ENCODE measurements at places on chromosomes 1 and 21.

DNA sequence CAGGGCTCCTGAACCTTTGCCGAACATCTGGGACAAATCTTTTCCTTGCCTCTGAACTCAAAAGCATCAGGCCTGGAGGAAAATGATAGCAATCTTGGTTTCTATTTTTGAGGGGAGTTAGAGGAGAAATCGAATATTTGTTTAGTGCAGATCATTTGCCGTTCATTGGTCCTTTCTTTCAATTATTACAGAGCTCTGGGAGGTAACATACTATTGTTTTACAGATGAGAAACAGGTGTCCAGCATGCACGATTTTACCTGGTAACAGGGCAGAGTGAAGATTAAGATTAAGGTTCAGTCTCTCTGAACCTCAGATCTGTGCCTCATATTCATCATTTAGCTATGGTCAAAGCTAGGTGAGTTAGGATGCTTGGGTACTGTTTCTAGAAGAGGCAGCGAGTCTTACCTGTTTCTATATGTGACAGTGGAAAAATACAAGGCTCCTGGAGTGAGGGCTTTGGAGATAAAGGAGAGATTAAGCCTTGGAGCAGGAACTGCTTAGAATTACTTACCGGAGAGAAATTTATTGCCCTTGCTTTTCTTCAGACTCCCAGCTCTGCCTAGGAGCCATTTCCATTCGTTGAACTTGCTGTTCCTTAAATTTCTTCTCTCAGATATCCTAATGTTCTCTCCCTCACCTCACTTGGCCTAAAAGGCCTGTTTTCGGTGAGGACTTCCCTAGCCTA, 1.4 kb downstream of the PRCC start:
- DNase-seq = no peak

- no peak for DNase-seq
These were observed 66.8 kb downstream of the SASS6 start for GRCh38 chr1:100065969-100066227.

GRCh38 chr21:44989537-44989886, 49.7 kb downstream of the SLX9 start:
- no peak for DNase-seq

DNA sequence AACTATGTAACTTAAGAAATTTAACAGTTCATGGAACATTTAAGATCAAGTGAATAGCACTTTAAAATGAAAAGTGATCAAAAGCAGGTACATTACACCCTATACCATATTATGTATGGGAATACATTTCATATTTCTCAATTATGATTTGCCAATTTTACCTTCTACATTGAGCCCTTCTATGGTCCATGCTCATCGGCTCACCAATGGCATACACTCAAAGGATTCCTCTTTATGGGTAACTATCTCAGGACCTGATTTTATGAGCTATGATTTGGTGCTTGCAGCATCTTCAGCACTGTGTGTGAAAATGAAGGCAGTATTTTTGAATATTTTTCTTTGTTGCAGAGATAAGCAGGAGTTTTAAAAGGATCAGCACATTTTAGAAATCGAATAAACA, 33.5 kb downstream of the FUBP1 start:
- no peak for DNase-seq

DNA sequence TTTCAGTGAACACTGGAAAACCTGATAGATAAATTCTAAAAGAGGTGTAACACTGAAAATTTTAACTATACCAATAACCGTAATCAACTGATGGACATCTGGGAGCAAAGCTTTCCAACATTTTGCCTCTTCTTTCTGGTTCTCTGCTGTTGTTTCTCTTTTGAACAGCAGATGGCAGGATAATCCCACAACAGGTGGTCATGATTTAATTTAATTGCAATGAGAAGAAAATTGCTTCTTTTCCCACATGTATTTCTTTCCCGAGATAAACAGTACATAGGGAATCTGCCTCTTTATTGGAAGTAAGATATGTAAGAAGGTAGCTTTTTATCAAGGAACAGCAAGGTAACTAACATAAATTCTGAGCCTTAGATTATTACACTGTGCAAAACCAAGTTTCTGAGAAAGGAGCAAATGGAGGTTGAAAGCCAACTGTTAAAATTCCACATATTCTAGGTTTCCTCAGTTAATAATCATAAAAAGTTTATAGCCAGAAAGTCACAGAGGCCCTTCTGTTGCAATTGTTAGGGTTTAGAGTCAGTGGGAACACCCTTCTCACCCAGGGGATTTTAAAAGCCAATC, 72.9 kb downstream of the RPS6KA1 start:
- peak; percentile 78 for DNase-seq

GRCh38 chr1:198649968-198650338, 11.1 kb downstream of the PTPRC start:
- peak; percentile 53 for DNase-seq

DNA sequence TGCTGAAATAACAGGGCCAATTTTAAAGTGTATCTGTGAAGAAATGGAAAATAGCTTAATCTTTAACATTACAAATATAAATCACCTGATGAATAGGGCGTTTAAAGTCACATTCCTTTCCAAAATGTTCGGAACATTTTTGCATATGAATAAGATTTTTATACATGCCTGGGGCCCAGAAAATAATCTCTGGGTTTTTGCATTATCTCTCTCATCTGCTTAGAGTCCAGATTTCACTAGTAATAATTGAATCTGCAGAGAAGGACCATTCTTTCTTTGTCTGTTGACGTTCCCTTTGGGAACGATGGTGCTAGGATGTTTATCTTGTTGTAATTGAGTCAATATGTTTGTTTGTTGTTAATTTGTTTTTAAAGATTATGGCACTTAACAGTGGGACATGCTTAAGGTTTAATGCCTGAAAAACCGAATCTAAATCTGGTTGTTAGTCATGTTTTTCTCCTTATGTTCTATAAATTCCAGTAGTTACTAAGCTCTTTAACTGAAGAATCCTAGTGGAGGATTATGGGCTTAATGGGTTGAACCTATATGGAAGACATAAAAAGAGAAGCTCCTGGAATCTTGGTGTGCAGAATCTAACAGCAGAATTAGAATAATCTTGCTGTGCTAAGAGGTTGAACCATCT, 140.6 kb downstream of the VPS13D start:
- DNase-seq = no peak

DNA sequence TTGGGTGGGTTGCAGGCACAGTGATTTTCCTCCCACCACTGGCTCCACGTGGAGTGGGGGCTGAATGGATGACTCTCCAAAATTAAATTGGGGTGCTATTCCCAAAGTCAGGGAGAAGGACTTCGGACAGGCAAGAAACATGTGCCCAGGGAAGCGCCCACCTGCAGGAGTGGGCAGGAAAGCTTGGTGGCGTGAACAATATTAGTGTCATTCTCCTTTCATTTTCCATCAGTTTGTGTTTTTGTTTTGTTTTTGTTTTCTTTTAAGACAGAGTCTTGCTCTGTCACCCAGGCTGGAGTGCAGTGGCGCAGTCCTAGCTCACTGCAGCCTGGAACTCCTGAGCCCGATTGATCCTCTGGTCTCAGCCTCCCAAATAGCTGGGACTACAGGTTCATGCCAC, 30.1 kb downstream of the TOMM20 start:
- no peak for DNase-seq

DNA sequence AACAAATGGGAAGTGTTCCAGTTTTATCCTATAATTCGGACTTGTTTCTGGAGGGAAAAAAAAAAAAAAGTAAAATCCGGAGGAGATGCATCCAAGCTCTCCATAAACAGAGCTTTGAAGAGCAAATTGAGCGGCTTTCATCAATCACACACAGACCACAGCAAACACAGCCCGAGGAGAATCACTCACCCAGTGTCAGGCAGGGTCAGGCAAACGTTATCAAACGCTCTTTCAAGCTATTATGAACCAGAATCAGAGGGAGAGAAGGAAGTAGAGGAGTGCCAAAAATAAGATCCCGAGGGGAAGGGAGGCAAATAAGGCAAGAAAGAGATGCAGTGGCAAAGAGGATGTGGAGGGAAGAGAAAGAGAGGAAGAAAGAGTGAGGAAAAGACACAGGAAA, 188.3 kb upstream of the CAMK1G start:
- no peak for DNase-seq

DNA sequence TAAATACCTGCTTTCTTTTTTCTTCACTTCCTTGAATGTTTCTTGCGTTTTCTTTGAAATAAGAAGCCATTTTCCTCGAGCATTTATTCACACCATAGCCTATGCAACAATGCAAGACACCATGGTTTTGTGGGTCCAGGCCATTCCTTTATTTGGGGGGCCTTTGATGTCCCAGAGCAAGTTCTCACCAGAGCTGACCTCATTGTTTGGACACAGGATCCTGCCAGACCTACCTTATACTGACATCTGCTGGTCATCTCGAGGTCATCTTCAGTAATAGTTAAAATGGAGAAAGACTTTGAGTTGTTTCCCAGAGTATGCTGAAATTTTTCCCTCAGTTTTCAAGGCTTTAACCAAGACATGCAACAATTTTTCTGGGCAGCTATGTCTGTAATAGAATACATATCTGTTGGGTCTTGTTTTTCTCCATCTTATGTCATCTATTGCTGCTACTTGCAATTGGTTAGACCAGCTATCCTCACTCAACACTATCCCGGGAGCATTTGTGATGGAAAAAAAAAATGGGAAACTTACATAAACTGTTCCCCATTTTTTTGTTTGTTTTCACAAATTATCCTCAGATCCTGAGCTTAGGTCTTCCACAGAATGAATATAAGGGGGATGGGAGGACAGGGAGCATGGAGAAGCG, 34.0 kb upstream of the BACE2 start:
- DNase-seq = no peak

DNA sequence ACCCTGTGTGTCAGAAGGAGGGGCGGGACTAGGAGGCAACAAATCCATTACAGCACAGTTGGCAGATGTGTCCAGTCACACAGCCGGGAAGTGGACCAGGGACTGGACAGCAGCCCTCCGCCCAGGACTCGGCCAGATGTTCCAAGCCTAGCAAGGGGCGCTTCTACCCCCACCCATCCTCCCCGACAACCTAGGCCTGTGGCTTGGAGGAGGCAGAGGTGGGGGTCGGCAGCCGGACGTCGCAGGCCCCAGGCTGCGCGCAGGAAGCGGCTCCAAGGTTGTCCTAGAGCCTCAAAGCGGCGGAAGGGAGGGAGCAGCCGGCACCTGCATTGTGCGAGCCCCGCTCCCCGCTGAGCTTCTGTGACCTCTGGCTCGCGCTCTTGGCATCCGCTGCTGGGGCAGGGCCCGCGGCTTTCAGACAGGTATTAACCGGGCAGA, 20.6 kb upstream of the MYCL start:
- no peak for DNase-seq

- DNase-seq = peak; percentile 23
These were observed 573 bp downstream of the KLHL21 start for GRCh38 chr1:6601923-6602668.

GRCh38 chr1:212475151-212475550, 42.4 kb downstream of the NENF start:
- DNase-seq = no peak

- DNase-seq = no peak
These were observed 54.9 kb downstream of the UCK2 start for GRCh38 chr1:165882168-165882837.

DNA sequence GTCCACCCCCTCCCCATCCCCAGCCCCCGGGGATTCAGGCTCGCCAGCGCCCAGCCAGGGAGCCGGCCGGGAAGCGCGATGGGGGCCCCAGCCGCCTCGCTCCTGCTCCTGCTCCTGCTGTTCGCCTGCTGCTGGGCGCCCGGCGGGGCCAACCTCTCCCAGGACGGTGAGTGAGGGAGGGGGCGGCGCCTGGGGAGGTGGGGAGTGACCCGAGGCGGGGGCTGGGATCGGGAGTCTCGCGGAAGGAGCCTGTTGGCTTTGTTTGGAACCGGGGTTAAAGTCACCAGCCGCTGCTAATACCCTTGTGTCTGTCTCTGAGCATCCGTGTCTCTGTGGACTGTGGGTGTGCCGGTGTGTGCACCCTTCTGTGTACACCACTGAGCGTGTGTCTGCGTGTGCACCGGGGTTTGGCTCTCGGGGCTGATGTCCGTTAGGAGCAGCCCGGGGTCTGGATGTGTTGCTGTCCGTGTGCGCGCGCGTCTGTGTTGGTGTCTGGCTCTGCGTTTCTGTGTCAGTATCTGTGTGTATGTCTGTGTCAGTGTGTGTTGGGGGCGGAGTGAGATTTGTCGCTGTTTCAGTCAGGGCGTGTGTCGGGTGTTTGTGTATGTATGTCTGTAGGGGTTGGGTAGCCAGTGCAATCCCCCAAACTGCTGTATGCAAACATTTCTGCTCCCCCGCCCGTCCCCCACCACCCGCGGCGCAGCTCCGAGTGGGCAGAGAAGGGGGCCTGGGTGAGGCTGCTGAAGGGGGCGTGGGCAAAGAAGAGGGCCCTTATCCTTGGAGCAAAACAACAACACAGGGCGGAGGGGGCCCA, 480 bp downstream of the CADM3 start:
- no peak for DNase-seq

- no peak for DNase-seq
These were observed 41.7 kb downstream of the EVI5 start for GRCh38 chr1:92743221-92743620.

- peak; percentile 79 for DNase-seq
These were observed 9.4 kb downstream of the TPM3 start for GRCh38 chr1:154182344-154183045.

- no peak for DNase-seq
These were observed 1.6 kb upstream of the LEFTY1 start for GRCh38 chr1:225890346-225891228.

Measured in CD4-positive, alpha-beta T cell treated with Interleukin-12 subunit alpha and Interleukin-12 subunit beta, for 1 hour (primary cell).